CD8-positive, alpha-beta memory T cell (primary cell): ENCODE measurements at places on chromosomes 3 and 15.

DNA sequence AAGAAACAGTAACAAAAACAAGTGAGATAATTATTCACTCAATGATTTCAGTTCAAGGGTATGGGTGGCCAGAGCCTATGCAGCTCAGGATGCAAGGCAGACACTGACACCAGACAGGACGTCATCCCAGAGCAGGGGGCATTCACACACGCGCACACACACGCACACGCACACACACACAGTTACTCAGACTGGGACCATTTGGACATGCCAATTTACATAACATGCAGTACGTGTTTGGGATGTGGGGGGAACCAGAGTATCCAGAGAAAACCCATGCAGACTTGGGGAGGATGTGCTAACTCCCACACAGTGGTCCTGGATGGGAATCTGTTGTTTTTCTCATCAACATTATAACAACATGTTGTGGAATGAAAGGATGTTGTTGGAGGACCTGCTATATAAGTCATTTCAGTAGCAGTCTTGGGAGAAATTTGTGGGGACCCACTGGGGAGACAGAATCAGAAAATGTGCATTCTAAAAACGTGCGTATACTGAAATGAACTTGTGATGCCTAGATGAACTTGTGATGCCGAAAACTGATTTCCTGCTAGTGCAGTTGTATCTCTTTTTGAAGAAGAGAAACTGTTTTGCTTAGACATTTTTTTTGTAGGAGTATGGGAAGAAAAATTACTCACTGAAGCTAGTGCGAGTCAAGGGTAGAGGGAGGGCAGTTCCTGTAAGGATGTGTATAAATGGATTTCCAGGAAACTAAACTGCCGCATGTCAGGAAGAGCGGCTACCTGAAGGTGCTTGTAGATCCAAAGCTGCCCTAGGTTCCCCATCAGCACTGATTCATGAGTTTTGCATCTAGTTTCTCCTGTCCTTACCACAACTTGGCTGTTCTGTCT is 25.2 kb downstream of the CD200 start:
- DNase-seq = no peak

DNA sequence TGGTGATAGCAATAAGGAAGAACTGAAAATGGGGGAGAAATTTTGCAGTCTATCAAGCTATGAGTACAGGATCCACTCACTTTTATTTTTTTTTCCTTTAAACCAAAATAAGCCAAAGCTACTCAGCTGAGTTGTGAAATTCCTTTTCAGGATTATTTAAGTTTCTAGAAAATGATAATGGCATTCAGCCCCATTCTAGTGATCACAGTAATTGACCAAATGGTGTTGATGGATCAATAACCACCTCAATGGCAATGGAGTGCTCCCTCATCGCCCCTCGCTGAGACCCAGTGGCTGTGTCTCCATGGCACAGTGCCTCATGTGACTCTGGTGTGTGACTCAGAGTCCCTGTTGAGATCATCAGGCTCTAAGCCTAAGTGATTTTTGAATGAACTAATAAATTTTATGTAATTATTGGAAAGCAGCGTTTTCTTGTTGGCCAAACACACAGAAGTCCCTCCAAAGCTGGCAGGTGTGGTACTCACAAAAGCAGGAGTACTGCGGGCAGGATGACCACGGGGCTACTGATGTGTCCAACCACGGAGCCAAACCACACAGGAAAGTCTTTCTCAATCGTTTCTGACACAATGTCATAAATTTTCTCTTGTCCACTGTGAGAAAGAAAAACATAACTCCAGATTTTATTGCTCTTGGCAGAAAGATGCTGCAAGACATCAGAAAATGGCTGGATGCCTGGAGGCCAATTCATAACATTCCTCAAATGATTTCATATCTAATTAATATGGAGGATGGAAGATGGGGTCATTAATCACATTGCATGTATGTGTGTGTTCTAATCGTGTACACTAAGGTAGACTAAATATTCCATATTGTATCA is 14.4 kb upstream of the STARD5 start:
- DNase-seq = no peak

DNA sequence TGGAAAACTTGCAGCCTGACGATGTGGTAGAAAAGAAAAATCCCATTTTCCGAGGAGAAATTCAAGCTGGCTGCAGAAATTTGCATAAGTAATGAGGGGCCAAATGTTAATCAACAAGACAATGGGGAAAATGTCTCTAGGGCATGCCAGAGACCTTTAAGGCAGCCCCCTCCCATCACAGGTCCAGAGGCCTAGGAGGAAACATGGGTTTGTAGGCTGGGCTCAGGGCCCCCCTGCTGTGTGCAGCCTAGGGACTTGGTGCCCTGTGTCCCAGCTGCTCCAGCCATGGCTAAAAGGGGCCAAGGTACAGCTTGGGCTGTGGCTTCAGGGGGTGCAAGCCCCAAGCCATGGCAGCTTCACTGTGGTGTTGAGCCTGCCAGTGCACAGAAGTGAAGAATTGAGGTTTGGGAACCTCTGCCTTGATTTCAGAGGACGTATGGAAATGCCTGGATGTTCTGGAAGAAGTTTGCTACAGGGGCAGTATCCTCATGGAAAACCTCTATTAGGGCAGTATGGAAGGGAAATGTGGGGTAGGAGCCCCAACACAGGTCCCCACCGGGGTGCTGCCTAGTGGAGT is 75.9 kb upstream of the CADPS start:
- DNase-seq = no peak

DNA sequence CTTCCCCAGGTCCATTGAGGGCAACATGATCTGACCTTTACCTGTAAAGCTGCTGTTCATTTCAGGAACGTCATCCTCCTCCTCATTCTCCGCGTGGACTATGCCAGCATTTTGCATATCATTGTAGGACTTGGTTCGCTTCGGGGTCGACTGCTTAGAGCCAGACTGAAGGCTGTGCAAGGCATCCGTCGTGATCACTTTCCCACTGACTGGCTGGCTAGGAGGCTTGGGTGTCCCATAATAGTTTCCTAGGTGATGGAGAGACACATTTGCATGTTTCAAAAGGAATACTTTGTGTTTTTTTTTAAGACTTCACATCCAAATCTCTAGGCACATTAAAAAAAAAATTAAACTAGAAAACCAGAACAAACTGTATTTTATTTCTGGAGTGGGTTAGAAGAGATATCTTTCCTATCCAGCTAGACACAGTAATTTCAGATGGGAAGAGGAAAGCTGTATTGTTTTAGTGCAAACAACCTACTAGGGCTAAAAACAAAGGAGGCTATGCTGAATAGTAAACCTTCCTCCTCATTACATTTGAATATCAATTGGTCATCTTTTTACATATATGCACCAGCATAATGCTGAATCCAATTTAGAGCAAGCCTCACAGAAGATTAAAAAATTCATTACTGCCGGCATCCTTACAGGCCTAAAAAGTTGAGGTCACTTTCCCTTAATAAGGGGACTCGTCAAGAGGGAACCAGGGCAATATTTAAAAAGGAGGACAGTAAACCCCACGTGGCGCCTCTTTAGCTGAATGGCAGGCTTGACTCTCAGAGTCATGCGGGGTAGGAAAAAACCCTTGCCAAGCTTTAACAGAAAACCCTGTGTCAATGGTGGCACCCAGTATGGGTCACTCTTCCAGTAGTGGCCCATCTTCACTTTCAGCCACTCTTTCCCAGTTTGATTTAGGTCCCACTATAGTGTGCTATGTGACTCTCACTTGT is 559.9 kb downstream of the MAGI1 start:
- DNase-seq = no peak

DNA sequence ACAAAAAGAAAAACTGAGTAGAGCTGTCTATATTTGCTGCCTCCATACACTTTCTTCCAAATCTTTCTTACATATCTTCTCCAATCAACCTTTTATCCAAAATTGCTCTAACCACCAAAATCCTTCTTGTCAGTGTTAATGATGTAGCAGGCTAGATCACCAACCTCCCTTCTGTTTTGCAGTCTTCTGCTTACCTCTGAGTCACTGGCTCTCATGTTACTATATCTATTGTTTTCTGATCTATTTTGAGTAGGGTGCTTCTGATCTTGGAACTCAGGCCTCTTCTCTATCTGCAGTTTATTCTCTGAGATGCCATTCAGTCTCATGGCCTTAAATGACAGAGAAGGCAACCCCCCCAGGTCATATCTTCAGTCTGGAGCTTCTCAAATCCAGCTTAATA is 26.3 kb upstream of the AADAC start:
- no peak for DNase-seq

GRCh38 chr3:180390313-180390712 is 211.7 kb upstream of the TTC14 start:
- no peak for DNase-seq

- DNase-seq = peak; percentile 57
These were observed 375 bp downstream of the HEG1 start for GRCh38 chr3:125055331-125055912.

- no peak for DNase-seq
These were observed 36.7 kb upstream of the BLM start for GRCh38 chr15:90680371-90680935.

- no peak for DNase-seq
These were observed at the start of gene CACNA2D3 for GRCh38 chr3:54122324-54123002. Gene CACNA2D3, plus strand, starts transcription at chr3:54122552.

DNA sequence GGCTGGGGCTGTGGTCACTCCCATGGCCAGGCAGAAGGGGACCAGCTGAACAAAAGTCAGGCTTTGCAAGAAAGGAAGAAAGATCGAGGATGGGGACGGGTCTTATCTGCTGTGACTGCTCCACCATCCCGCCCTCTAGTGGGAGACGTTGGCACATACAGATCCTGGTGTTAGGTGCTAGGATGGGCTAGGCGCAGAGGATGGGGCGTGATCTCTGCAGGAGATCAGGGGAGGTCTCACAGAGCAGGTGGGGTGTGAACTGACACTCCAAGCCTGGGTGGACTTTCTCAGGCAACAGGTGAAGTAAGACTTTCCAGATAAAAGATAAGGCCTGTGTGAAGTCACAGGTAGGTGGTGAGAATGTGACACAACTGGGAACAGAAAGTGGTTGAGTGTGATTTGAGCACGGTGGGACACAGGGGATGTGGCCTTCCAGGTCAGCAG is 141.9 kb upstream of the SMAD3 start:
- DNase-seq = no peak

DNA sequence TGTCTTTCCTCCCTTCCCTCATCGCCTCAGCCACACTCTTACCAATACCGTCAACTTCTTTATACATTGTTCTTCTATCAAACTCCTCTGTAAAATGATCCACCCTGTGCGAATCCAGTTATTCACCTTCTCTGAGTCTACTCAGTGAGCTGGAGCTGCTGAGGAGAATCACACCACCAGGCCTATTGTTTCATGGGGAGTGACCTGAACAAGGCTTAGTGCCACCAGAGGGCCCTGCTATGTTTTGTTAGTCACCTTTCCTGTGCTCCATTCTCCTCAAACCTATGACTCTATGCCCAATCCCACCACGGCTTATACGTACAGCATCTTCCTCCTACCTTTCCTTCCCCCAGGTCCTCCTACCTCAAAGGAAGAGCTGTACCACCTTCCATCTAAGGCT is 50.4 kb upstream of the MED12L start:
- no peak for DNase-seq

- no peak for DNase-seq
These were observed 16.7 kb upstream of the DENND6A start for GRCh38 chr3:57709559-57709958.

GRCh38 chr3:188720215-188720614 is 451.6 kb upstream of the TPRG1 start:
- DNase-seq = no peak

GRCh38 chr3:174938102-174938501 is 79.0 kb downstream of the NAALADL2 start:
- no peak for DNase-seq

GRCh38 chr15:95883064-95883463 is 447.4 kb upstream of the NR2F2 start:
- no peak for DNase-seq

DNA sequence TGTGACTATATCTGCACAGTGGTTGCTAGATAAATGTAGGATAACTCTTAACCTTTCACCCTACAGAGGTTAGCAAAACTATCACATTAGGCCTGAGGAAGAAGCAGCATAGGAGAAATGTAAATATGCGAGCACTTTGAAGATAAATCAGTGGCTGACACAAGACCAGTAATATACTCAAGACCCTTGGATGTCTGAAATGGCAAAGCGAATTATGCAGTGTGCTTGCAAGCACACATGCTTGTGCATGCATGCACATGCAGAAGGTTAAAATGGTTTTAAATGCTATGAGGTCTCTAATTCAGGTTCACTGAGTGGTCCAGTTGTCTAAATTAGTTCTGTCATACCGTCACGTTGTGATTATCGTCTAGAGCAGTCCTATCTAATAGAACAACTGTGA is 13.6 kb upstream of the UTS2B start:
- DNase-seq = no peak

GRCh38 chr15:70788114-70789049 is 25.0 kb upstream of the UACA start:
- DNase-seq = no peak

DNA sequence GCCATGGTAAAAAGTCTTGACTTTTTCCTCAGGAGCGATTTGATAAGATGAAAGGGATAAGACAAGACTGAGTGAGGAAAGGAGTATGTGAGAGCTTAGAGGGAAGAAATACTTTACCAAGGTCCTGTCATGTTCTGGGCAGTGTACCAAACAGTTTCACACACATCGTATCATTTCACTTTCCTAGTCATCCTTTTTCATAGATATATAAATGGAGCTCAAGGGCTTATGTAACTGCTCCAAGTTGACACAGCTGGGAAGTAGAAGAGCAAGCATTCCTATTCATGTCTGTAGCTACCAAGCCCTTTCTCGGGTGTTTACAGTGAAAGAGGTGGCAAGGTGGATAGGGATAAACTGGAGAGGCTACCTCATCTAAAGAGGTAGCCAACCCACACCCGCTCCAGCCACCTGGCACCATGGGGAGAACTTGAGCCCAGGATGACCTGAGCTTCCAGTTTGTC is 57.4 kb downstream of the MRPS25 start:
- DNase-seq = no peak

GRCh38 chr3:170130532-170130931 is 51.0 kb downstream of the PHC3 start:
- no peak for DNase-seq

DNA sequence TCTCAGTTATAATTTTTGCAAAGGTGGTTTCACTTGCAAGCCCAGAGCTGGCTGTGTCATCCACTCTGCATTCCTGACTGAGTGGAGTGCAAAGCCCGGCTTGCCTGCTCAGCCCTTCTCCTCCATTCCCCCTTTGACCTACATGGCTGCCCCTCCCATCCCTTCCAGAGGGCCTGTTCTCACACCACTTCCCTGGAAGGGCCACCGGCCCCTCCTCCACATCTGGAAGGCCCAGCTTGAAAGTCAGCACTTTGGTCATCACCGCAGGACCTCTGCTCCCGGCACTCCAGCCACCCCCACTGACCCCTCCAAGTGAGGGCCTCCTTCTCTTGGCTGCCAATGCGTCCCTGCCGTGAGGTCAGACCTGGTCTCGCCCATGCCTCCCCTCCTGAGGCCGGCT is 74.1 kb upstream of the RNF7 start:
- no peak for DNase-seq

DNA sequence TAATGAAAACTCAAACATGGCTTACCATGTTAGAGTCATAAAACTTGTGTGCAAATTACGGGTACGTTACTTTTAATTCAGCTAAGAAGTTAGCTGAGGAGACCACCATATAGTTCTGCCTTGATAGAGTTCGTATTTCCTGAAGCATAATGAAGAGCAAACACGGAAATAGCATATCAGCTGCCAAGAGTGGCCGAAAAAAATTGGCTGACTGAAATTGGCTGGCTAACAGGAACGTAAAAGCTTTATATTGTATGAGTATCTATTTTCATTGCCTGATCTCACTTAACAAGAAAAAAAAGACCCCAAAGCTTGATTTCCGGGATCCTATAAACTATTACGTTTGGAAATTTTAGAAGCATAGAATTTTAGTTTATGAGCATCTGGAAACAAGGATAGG is 1222.9 kb downstream of the ZPLD1 start:
- no peak for DNase-seq
